ENCODE measurements at places on chromosomes 5 and 9.

DNA sequence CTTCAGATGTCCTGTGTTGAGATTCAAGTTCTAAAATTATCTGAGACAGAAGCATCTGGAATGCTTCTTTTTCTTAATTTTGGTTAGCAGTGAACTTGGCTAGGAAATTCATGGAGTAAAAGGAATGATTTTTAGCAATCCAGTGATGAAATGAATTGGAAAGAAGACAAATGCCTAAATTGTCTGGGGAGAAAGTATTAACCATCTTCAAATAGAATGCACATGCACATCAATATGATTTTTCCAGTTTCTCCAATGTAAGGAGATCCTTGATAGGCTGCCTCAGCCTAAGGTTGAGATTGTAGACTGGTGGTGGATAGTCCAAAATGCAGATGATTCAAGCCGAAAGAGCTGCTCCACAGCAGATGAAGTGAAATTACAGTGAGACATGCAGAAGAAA is 106.7 kb downstream of the PCSK5 start:
- H3K27me3 ChIP-seq = no peaks in the 10 kb centered on the region
- no peaks in the 10 kb centered on the region for H3K36me3 ChIP-seq
- H3K4me3 ChIP-seq = no peak overlapping the region
- DNase-seq = no peak

- DNase-seq = no peak
- H3K36me3 ChIP-seq = no peaks in the 10 kb centered on the region
- H3K4me3 ChIP-seq = no peak overlapping the region
- H3K4me1 ChIP-seq = no peaks in the 10 kb centered on the region
Observed at GRCh38 chr5:56772767-56773166, 42.6 kb upstream of the MAP3K1 start.

DNA sequence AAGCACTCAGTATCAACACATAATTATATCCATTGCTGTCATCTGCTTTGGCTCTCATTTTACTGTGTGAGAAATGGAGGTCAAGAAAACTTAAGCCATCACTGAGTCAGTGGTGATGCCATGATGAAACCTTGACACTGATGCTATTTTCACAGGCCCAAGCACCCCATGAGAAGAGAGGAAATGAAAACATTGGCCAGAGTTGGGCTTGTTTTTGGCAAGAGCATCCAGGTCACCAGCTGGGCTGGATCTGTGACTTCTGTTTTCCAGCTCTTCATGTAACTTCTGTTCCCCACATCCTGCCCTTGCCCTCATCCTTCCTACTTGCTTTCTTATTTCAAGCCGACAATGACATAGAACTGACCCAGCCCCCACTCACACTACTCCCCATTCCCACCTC is 10.0 kb downstream of the LCP2 start:
- H3K4me3 ChIP-seq = no peak overlapping the region
- DNase-seq = no peak
- H3K27ac ChIP-seq = no peak overlapping the region
- H3K27me3 ChIP-seq = no peaks in the 10 kb centered on the region

DNA sequence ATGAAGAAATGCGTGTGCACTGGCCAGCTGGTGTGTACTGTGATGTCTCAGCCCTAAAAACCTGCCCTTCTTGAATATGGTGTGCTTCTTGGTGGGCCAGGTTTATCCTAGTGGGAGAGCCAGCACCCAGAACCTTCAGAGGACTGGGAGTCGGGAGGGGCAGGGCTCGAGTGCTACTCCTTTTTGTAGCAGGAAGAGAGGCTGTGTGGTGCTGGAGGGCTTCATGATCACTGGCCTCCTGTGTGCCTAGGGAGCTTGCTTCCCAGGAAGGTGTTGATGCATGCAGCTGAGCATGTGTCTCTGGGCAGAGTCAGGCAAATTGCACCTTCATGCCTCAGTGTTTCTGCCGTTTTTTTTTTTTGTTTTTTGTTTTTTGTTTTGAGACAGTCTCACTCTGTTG is 20.0 kb downstream of the PHF2 start:
- H3K4me1 ChIP-seq = peaks cover 2% of the 10 kb centered on the region
- H3K36me3 ChIP-seq = no peaks in the 10 kb centered on the region
- DNase-seq = no peak
- H3K27me3 ChIP-seq = no peaks in the 10 kb centered on the region

DNA sequence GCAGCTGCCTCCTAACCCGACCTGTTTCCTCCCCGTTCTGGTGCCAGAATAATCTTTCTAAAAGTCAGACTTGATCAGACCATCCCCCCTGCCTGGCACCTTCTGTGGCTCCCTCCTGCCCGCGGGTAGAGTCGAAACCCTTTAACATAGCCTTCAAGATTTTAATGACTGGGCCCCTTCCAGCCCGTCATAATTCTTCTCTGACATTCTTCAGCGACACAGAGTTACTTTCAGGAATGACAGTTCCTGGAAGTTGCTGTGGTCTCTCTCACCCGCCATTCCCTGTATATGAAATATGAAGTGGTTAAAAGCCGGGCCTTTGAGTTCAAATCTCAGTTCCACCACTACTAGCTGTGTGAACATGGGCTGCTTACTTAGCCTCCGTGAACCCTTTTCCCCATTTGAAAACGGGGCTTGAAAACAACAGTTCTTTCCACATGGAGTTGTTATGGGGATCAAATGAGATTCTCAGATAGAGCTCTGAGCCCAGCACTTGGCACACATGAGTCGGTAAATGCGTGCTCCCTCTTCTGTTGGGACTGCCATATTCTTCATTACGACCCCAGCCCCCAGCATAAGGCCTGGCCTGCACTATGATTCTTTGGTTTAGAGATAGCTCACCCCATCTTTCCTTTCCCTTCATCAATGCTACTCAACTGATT is 737 bp downstream of the NANS start:
- peak overlapping the region; percentile 93 for H3K4me3 ChIP-seq
- H3K27me3 ChIP-seq = no peaks in the 10 kb centered on the region
- no peaks in the 10 kb centered on the region for H3K36me3 ChIP-seq

- no peak overlapping the region for H3K27ac ChIP-seq
- no peak for DNase-seq
- no peaks in the 10 kb centered on the region for H3K27me3 ChIP-seq
Observed at GRCh38 chr9:73180403-73180802, 28.7 kb downstream of the ANXA1 start.

DNA sequence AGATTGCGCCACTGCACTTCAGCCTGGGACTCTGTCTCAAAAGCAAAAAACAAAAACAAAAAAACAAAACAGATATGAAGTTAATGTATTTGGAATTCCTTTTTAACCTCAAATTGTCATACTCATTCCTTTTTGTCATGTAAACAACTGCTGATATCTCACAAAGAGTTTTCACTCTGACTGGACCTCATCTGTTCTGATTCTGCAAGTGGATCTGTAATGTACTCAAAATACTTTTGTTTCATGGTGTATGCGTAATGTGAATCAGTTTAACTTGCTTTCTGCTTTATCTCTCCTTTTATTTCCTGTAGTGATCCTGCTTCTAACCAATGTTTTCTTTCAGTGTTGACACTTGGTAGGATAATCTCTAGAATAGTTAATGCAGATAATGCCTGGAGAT is 106.7 kb downstream of the FOCAD start:
- H3K36me3 ChIP-seq = no peaks in the 10 kb centered on the region
- no peak overlapping the region for H3K27ac ChIP-seq
- H3K27me3 ChIP-seq = no peaks in the 10 kb centered on the region
- H3K4me1 ChIP-seq = no peaks in the 10 kb centered on the region

DNA sequence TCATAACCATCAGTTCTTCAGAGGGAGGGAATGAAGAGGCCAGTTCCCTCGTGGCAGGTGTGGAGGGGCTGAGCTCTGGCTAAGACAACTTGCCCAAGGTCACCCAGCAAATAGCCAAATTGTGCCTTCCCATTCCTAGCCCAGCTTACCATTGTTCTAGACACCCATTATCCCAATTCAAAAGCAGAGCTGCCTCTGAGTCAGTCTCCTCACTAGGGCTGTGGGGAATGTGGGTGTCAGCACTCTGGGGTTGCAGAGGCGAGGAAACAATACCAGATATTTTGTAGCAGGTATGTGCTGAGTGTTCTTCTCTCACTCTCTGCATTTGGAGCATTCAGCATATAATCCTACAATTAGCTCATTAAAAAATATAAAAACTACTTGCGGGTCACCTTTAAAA is 270.8 kb downstream of the PSAT1 start:
- H3K27me3 ChIP-seq = no peaks in the 10 kb centered on the region
- no peaks in the 10 kb centered on the region for H3K4me1 ChIP-seq
- no peaks in the 10 kb centered on the region for H3K36me3 ChIP-seq
- DNase-seq = no peak
- H3K27ac ChIP-seq = no peak overlapping the region

DNA sequence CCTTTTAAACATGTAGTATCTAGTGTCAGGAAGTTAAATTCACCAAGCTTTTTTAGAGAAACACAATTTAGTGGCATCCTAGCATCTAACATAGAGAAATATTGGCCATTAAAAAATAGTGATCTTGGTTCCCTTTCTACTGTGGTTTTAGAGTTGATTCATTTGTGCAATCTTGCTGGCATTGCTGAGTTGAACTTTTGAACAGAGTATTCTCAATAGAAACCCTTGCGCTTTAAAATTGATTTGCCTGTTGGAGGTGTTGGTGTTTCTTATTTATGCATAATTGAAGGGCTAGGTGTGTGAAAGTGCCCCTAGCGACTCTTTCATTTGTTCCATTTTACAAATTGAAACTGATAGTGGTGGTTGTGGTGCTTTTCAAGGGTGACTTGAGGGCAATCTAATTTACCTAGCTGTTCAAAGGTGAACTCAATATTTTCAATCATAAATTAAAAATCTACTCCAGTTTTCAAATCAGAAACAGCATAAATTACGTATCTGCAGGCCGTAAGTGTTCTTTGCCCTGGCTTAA is 73.0 kb upstream of the MPDZ start:
- DNase-seq = no peak
- H3K4me1 ChIP-seq = no peaks in the 10 kb centered on the region
- H3K4me3 ChIP-seq = no peak overlapping the region
- no peaks in the 10 kb centered on the region for H3K36me3 ChIP-seq
- no peaks in the 10 kb centered on the region for H3K27me3 ChIP-seq

DNA sequence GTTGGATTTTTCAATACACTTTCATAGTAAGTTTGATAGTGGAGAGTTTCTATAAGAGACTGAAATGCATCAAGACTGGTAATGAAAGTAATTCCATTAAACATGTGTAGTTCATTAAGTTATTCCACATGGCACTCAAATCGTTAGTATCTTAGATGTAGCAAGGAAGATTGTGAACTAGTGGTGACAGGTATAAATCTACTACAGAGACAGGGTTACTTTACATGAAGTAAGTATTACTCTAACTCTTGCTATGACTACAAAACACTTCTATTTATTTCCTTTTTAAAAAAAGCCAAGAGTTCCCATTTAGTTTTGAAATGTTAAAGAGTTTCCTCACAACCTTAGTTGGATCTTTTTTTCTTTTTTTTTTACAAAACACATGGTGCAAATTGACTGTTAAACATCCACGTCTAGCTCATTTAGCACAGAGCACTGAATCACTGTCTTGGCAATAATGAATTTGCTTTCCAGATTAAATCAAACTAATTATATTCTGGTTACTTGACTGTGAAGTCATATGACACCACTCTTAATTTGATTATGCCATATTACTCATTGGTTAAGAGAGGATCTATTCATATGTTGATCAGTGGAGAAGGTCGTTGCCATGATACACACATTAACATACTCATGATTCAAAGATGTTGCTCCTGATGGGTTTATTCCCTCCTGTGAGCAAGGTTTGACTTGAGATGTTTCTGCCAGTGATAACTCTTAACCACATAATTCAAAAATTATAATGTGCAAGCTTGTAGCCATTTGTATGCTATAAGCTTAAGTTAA is 644.8 kb downstream of the EFNA5 start:
- no peaks in the 10 kb centered on the region for H3K36me3 ChIP-seq
- H3K4me1 ChIP-seq = no peaks in the 10 kb centered on the region
- H3K4me3 ChIP-seq = no peak overlapping the region
- DNase-seq = peak; percentile 58

DNA sequence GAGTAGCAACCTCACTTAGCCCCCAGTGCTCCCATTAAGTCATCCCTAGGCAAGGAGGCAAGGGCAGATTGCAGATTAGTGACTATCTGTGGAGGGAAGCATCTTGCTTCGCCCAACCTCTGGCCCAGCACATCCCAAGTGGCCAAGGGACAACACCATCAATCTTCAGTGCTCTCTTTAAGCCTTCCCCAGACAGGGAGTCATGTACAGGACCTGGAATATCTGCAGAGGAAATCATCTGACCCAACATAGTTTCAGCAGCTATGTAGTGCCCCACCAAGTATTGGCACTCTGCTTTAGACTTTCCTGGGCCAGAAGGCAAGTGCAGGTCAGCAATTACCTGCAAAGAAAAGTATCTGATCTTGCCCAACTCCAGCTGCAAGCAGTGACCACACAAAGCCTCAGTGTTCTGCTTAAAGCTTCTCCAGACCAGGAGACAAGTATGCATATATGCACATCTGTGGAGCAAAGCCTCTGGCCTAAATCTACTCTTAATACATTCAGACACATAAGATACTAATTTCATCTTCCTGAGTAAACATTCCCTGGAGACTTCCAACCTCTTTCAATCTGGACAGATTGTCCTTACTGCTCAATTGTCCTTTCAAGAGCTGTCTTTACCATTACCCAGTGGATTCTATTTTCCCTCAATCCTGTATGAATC is 224.8 kb upstream of the VLDLR start:
- no peak overlapping the region for H3K27ac ChIP-seq
- H3K4me1 ChIP-seq = no peaks in the 10 kb centered on the region
- DNase-seq = no peak
- no peaks in the 10 kb centered on the region for H3K36me3 ChIP-seq

DNA sequence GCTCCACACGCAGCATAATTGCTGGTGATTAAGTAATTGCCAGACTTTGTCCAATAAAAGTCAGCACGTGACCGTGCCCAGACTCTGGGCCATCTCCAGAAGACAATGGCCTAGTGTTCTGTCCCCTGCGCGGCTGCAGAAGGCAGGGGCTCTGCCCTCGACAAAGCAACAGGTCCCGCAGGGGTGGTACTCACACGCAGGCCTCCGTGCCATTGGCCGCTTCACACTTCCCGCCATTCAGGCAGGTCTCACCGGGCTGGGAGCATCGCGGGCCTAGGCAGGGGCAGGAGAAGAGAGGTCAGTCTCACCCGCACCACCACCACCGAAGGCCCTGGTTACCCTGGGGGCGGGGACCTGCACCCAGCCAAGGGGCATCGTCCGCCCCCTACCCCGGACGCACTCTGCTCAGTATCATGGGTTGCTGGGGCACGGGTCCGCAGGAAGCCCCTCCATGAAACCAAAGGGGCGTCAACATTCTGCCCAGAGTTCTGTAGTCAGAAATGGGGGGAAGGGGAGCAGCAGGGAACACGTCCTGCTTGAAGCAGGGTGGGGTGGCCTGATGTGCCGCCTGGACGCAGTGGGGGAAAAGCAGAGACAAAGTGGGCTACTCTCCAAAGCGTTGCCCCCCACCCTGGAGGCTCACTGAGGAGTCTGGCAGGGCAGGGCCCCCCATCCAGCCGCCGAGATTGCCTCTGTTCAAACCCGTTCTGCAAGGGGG is 1.9 kb downstream of the NOTCH1 start:
- no peaks in the 10 kb centered on the region for H3K27me3 ChIP-seq
- H3K4me3 ChIP-seq = no peak overlapping the region
- H3K36me3 ChIP-seq = no peaks in the 10 kb centered on the region
- no peak overlapping the region for H3K27ac ChIP-seq
- no peak for DNase-seq

- H3K27ac ChIP-seq = no peak overlapping the region
- no peaks in the 10 kb centered on the region for H3K27me3 ChIP-seq
- H3K36me3 ChIP-seq = no peaks in the 10 kb centered on the region
- DNase-seq = no peak
Observed at GRCh38 chr9:129235931-129236331, 57.9 kb upstream of the IER5L start.

- no peaks in the 10 kb centered on the region for H3K36me3 ChIP-seq
- no peak overlapping the region for H3K4me3 ChIP-seq
Observed at GRCh38 chr5:160044391-160044804, 35.5 kb downstream of the TTC1 start.
